ENCODE measurements at places on chromosomes 11 and 22.

- DNase-seq, result no peak
Observed at GRCh38 chr11:71370895-71371673, 77.1 kb downstream of the DHCR7 start.

DNA sequence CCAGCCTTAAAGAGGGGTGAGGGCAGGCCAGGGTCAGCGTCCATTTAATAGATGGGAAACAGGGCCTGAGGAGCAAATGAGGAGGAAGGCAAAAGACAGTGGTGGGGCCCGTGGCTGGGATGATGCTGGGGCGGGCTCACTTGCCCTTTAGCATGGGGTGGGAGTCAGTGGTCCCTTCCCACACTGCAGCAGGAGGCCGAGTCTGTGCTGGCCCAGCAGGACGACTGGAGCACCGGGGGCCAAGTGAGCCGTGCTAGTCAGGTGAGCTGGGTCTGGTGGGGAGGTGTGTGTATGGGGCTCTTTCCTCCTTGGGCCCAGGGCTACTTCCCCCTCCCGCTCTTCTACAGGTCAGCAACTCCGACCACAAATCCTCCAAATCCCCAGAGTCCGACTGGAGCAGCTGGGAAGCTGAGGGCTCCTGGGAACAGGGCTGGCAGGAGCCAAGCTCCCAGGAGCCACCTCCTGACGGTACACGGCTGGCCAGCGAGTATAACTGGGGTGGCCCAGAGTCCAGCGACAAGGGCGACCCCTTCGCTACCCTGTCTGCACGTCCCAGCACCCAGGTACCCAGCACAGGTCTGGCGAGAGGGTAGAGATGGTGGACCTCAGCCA, 12.8 kb downstream of the SCYL1 start:
- DNase-seq, result no peak

GRCh38 chr11:29943347-29943746, 73.5 kb downstream of the KCNA4 start:
- DNase-seq, result no peak

DNA sequence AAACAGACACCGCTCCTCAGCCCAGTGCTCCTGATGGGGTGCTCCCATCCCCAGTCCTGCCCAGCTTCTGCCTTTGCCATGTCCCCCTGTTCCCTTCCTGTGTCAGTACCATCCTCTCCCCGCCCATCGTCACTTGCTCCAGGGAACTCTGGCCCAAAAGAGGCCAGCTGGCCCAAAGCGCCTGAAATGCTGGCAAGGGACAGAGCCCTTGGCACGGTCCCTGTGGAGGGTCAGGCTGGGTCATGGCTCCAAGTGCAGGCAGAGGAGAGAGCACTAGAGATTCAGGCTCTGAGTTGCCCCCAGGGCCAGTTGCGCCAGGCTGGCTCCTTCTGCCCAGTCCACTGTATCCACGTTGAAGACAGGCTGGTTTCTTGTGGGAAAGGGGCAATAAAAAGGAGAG, 8.4 kb upstream of the HDHD5 start:
- no peak for DNase-seq

GRCh38 chr11:46920755-46921154, 2.4 kb upstream of the LRP4 start:
- DNase-seq, result no peak

DNA sequence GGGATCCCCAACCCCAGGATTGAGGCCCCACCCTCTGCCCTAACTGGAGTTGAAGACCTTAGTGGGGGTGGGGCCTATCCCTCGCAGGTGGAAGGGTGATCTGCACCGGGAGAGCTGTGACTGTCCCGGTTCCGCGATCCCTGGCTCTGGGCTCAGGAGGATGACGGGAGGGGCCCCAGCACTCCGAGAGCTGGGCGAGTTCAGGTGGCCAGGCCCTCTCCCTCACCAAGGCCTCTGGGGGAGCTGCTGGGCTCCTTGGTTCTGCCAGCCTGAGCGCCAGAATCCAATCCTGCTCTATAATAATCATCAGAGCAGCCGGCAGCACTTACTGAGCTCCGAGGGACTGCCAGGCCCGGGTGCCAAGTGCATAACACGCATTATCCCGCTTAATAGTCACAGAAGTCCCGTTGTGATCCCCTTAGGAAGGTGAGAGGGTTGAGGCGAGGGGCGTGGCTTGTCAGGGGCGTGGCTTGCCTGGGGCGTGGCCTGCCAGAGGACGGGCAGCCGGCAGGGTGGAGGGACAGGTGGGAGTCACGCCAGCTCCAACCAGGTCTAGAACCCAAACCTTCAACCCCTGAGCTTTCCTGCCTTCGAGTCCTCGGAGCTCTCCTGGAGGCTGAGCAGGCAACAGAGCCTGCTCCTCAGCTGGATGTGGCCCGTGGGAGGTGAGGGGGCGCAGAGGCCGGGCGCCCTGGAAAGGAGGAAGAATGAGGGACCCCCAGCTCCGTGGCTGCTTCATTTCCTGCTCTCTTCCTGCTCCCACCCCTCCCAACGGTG, 7.3 kb upstream of the SYT7 start:
- no peak for DNase-seq

DNA sequence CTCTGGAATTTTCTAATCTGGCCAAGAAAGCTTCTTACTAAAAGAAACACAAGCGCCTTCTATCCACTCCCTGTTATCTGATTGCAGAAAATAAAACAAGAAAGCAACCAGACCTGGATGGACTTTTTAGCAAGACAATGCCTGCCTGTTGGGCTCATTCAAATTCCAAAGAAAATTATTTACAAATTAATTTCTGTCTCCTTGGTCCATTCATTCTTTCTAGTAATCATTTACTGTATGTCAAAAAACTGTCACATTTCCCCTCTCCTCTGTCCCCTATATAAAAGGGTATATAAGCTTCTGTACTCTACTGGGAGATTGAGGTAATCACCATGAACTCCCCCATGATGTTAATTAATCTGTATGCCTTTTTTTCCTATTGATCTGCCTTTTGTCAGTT, 279.9 kb downstream of the DLG2 start:
- no peak for DNase-seq
